ENCODE measurements at places on chromosomes 13 and 19.

DNA sequence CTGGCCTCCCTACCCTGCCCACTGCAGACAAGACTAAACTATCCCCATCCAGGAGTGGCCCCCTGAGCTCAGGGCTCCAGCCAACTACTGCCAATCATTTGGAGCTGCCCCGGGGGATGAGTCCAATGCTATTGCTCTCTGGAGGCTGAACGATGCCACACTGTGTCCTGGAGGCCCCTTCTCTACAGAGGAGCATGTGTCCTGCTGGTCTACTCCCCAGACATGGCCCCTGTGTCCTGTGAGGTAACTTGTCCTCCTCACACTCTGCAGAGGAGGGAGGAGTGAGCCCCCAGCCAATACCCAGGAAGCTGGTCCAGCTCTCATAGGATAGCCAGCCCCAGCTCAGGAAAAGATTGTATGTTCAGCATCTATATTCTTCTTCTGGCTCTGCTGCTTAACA is 159.1 kb upstream of the GPR12 start:
- DNase-seq = no peak

GRCh38 chr13:105087945-105088344 is 1447.5 kb downstream of the EFNB2 start:
- no peak for DNase-seq

DNA sequence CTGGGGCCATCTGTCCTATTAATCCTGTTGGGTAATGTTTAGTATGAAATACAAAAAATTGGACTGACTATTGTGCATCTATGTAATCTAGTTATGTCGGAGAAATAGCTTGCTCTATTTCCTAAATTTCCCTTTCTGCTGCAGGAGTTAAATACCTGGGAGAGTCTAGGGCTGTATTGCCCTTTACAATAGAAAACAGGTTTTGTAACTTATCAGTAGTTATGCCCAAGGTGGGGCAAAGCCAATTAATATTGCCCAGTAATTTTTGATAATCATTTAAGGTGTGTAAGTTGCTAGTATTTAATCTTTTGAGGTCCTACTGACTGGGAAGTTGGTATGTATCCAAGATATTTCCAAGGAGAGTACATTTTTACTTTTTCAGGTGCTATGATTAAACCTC is 838.1 kb downstream of the DACH1 start:
- no peak for DNase-seq

GRCh38 chr19:16125737-16126495 is 14.2 kb downstream of the RAB8A start:
- no peak for DNase-seq

- no peak for DNase-seq
These were observed at the start of gene FXYD3 for GRCh38 chr19:35115177-35115951. Gene FXYD3, plus strand, starts transcription at chr19:35115823. Its CDS starts 3,554 bp downstream, at chr19:35119377.

GRCh38 chr19:1560286-1560882 is 7.7 kb downstream of the MEX3D start:
- DNase-seq = no peak

- DNase-seq = peak; percentile 65
These were observed 65.6 kb downstream of the MCF2L start for GRCh38 chr13:113034451-113035212.

GRCh38 chr19:16266586-16266942 is 58.1 kb upstream of the KLF2 start:
- DNase-seq = no peak

- no peak for DNase-seq
These were observed 29.5 kb downstream of the FPR3 start for GRCh38 chr19:51824281-51825005.

- no peak for DNase-seq
These were observed 47.4 kb downstream of the FLT3 start for GRCh38 chr13:28052945-28053344.

GRCh38 chr13:68145852-68146251 is 915.7 kb upstream of the PCDH9 start:
- no peak for DNase-seq

- no peak for DNase-seq
These were observed 23.6 kb downstream of the PNPLA6 start for GRCh38 chr19:7559102-7559501.

DNA sequence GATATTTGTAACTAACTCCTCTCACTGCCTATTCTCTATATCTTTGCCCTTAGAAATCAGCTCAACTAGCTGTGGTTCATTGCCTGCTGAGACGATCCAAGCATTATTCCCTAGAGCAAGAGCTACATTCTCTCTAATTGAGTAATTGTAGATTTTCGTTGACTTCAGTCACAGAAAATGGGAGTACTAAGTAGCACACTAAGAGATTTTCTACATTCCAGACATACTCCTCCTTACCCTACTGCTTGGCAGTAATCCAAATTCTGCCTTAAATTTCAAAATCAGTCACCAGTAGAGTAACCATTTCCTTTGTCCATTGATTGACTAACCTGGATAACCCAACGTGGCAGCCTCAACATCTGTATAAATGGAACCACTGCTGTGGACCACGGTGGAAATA is 1786.8 kb downstream of the SLITRK5 start:
- peak; percentile 72 for DNase-seq

DNA sequence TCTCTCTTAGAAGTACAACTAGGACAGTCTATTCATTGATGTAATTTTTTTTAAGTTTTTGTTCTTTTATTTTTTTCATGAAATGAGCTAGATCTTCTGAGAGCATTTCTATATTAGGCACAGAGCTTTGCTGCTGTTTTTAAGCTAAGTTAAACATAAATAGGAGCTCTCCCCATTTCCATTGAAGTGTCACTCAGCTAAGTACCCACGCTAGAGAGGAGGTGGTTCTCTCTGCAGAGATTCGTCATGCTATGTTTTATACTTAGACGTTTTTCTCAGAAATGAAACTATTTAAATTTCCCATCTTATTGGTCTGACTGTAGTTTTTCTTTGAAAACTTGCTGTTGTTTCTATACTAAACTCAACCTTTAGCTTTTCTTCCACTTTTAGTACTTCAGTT is 271.5 kb downstream of the PCDH9 start:
- no peak for DNase-seq

DNA sequence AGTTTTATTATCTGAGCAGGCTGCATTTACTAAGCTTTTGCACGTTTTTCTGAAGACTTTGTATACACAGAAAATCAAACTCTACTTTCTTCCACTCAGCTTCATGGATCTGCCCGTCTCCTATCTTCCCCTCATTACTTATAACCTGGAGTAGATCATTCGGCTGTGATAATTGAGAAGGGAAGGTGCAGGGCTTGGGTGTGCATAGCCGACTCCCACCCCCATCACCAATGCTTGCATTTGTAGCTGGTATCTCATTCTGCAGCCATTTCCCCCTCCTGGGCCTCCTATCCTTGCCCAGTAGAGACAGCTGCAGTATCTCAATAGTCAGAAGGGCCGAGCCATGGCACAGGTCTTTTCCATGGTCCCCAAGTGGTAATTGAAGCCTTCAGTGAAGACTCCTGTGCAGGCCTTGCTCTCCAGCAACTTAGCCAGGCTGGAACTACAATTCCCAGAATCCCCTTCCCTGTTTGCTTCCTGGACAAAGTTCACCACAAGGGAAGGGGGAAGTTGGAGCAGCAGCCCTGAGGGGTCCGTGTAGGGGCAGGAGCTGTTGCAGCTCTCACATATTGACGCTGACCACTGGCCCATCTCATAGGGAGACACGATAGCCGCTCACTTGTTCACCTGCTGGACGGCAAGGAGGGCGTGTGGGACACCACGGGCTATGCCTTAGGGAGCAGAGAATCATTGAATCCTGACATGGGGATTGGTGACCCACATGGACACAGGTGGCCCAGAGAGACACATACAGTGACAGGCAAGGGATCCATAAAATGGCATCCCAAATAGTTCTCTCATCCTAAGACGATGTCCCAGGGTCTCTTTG is 2.1 kb upstream of the SIGLEC8 start:
- no peak for DNase-seq

DNA sequence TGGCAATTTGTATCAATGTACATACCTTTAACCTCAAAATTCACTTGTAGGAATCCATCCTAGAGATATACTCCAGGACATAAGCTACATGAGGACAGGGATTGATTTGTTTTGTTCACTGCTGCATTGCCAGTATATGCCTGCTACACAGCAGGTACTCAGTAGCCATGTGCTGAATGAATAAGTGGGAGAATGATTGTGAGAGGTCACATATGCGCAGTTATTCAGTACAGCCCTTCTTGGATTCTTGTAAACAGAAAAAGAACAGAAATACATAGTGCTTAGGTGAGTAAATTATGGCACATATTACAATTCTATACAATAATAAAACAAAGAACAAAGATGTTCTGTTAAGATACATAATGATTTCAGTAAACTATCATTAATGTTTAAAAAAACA is 133.3 kb downstream of the RNF17 start:
- DNase-seq = no peak

- DNase-seq = no peak
These were observed 3.9 kb downstream of the TEX30 start for GRCh38 chr13:102769679-102770078.
